ENCODE measurements at places on chromosomes 1 and 21.

DNA sequence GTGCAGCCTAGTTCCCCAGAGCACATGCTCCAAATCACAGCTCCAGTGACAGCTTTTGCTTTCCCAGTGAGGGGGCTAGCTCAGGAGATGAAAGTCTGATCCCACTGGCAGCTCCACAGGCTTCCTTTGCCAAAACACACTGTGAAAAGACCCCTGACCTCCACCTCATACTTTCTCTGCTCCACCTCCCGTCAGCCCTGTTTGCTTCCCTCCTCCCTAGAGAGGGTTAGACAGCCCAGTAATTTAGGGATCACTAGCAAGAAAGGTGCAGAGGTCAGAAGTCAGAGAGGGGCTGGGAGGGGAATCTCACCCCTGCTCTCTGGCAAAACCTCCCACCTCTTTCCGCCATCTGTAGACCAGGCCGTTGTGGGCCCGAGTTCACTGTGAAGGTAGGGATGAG is 62.8 kb downstream of the PLXNA2 start:
- no peak for DNase-seq

GRCh38 chr1:102937401-102937800 is 170.9 kb downstream of the COL11A1 start:
- DNase-seq: no peak

DNA sequence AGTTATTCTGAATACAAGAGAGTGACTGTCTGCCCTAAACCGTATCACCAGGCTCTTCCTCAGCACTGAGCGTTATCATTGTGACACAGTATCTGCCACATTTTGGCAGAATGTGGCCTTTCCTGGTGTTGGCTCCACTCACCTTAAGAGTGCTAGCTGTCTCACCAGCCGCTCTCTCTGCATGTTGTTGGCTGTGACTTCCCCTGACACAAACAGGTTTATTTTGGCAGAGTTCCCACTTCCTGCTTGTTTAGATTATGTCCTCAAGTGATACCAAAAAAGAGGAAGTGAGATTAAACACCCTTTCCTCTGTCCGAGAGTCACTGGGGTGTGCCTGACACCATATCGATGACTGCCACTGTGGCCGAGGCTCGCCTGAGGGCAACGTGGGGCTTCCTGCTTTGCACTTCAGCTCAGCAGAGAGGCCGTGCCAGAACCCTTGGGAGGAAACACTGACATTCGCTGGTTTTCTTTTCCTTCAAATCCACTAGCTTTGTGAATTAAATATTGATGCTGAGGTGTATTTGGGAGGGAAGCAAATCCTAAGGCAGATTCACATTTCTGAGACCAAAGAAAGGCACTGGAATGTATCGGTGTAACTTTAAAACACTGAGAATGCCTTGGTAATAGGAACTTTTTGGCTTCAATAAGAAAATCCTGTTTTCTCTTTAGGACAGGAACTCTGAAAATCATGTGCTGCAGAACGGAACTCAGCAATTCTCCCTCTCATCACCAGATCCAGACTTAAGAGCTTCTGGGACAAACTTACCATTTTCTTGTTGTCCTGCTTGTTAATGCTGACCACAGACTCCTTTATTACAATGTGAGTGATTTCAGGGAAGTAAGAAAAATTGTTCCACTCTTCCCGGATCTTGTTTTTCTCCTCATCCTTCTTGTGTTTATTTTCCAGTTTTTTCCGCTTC is 102.1 kb downstream of the JAK1 start:
- no peak for DNase-seq

DNA sequence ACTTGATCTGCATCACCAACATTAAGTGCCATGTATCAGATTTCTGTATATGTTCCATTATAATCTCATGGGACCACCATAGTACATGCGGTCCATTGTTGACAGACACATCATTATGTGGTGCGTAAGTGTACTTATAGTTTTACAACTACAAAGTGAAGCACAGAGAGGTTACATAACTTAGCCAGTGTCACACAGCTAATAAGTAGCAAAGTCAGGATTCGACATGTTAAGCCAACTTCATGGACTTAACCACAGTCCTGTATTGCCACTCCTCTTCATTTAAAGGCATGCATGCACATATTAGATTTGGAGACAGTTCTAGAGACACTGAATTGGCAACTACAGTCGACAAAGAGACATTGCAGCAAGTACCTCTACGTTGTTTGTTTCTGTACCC is 120.5 kb downstream of the ATF6 start:
- no peak for DNase-seq

- no peak for DNase-seq
Observed at GRCh38 chr1:51217101-51217500, 19.0 kb upstream of the RNF11 start.

Data from mammary epithelial cell (primary cell).